ENCODE measurements at places on chromosomes 1 and 21.

- DNase-seq, result no peak
Observed at GRCh38 chr1:206878456-206878855, 13.0 kb downstream of the IL20 start.

DNA sequence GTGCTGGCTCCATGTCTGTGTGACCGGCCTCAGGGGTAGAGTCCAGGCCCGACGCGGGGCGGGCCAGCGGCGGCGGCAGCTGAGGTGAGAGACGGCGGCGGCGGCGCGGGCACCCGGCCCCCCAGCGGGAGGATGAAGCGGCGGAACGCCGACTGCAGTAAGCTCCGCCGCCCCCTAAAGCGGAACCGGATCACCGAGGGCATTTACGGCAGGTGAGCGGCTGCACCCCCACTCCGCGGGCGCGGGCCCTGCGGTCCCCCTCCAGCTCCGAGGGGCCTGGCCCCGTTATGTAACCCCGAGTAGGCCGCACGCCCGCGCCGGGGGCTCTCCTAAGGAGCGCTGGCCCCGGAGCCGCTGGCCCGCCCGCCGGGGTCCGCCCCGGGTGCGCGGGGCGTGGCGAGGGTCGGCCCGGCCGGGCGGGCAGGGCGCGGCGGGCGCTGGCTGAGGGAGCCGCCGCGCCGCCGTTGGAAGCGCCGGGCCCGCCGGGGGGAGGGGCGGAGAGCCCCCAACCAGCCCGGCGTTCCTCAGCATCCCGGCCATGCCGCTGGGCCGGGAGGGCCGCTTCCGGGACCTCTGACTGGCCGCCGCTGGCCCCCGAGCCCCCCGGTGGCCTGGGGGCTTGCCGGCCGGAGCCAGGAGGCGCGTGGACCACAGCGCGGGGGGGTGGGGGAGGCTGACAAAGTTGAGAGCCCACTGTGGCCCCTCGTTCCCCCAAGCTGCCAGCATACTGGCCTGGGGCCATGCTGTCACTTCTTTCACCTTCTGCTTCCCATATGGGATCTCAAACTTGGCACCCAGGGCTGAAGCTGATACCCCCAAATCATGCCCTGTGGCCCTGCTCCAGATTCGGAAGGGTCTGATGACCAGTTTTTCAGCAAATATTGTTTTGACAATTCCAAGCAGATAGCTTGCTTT is 527 bp downstream of the MACO1 start:
- DNase-seq, result peak; percentile 68

GRCh38 chr1:16191309-16191708 is 21.1 kb downstream of the ARHGEF19 start:
- DNase-seq, result no peak

DNA sequence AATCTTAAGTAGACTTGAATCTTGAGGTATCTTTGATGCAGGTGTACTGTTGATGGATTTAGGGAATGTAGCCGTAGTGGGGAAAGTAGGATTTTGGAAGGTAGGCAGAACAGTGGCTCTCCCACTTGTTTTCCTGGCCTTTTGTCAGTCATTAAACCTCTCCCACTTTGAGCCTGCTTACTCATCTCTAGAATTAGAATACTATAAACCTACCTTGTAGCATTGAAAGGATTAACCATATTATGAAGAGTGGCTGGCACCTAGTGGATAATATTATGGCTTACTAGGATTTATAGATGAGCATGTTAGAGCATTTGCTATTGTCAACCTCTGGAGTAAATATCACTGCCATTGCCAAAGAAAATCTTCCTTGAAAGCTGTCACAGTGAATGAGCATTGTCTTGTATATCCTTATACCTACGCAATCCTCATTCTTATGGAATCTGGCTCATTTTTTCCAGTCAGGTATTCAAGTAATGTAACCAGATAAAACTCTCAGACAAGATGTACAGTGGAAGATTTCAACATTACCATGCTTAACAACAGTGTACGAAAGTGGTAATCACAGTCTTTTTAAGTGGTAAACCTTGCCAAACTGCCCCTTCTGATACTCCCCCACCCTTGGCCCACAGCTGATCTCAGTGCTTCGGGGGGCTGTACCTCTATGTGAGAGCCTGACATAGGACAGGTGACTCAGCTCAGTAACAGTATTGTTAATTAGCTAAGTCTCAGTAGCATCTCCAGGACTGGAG is 44.4 kb downstream of the SH3GLB1 start:
- DNase-seq, result no peak

GRCh38 chr1:1847890-1848289 is 43.0 kb downstream of the GNB1 start:
- DNase-seq, result no peak

DNA sequence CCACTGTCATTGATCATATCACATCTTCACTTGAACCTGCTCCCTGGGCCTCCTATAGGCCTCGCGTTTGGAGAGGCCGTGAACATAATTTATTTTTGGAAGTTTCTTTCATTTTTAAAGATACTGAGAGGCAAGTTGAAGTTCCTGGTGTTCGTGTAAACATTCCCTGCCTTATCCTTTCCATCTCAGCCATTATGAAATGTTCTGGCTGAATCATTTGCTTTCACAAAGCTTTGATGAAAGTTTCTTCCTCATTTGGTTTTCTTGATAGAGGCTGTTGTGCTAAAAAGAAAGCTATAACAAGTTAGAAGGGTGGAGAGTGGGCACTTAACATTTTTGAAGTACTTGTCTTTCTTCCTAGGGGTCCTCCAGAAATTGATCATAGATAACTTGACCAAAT is 15.5 kb downstream of the CAMTA1 start:
- no peak for DNase-seq

DNA sequence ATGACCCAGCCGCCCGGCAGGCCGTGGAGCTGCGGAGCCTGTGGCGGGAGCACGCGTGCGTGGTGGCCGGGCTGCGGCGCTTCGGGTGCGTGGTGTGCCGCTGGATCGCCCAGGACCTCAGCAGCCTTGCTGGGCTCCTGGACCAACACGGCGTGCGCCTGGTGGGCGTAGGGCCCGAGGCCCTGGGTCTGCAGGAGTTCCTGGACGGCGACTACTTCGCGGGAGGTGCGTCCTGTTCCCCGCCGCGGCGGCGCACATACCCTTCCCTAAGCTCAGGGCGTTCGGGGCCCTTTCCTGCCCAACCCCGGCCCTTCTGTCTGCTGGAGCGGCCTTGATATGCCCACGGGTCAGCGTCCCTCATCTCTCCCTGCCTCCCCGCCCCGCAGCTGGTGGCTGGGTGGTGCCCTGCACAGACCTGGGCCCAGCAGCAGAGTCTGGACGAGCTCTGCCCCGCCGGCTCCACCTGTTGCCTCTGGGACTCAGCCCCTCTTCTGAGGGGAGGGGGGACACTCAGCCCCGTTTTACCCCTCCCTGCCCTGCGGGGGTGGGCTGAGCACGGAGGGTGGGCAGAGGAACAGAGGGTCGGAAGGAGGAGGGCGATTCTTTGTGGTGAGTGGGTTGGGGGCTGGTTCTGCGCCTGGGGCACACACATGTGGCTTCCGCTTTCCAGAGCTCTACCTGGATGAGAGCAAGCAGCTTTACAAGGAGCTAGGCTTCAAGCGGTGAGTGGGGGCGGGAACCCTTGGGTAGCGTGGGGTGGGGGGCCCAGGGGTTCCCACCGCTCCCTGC is 688 bp downstream of the PRXL2B start:
- no peak for DNase-seq

- no peak for DNase-seq
Observed at GRCh38 chr1:153841463-153841994, 66.3 kb downstream of the SLC27A3 start.

DNA sequence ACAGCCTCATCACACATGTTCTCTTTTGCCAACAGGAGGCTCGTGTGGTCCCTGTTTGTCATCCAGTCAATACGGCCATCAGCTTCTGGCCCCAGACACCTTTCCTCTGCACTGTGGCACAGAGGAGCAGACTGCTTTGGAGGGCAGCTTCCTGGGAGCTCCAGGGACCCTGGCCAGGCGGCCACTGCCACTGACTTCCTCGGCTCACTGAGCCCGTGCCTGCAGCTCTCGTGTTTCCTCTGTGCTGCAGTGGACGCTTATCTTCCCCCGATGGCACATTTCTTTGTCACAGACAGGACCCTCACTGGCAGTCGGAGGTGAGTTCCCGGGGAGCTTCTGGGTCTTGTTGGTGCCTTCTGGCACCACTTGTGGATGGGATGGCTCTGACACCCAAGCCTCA is 67.0 kb upstream of the DIRAS3 start:
- DNase-seq, result no peak

DNA sequence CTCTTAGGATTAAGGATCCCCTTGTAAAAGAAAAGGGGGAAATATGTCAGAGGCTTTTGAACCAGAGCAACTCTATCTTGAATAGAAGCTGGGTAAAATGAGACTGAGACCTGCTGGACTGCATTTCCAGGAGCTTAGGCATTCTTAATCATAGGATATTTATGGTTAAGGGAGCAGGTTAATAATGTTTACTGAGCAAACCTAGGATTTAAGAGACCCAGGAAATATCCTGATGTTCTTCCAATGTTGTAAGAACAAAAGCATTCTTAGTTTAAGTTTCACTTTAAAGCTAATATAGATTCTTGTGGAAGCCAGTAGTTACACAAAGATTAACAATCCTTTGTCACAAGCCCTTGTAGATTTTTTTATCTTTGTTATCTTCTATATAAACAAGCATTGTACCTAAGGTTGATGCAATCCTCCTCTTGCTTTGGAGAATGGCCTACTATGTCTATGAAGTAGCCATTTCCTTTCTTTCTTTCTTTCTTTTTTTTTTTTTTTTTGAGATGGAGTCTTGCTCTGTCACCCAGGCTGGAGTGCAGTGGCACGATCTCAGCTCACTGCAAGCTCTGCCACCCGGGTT is 570.2 kb upstream of the BEND5 start:
- no peak for DNase-seq

DNA sequence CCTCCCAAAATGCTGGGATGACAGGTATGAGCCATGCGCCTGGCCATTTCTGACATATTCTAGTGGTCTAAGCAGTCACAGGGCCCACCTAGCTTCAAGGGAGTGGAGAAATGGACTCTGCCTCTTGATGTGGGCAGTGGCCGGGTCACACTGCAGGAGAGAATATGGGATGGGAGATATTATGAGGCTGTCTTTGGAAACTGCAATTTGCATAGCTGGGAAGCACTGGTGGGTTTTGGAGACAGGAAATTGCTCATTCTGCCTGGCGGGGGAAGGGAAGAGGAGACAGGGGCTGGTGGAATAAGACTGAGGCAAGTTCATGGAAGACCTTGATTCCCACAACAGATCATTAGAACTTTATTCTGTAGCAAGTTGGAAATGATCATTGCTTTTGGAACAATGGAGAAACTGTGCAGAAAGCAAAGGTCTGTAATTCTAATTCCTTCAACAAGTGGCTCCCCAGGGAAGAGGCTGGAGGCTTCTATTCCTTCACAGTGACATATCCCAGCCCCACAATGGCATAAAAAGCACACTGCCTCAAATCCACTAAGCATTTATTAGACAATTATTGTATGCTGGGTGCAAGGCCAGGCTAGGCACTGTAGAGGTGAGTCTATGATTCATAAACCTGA is 10.5 kb downstream of the NCMAP start:
- DNase-seq, result no peak

DNA sequence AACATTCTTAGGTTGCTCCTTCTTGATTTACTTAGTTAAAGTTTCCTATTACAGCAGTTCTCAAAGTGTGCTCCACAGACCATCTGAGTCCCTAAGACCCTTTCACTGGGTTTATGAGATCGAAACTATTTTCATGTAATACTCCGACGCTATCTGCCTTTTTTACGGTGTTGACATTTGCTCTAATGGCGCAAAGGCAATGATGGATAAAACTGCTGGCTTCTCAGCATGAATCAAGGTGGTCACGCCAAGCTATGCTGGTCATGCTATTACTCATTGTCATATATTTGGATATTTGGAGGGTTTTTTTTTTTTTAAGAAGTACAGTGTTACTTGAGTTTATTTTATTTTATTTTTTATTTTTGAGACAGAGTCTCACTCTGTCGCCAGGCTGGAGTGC is 235.1 kb downstream of the KIF26B start:
- DNase-seq, result no peak

GRCh38 chr21:46006547-46007491 is 25.2 kb downstream of the COL6A1 start:
- DNase-seq, result no peak

DNA sequence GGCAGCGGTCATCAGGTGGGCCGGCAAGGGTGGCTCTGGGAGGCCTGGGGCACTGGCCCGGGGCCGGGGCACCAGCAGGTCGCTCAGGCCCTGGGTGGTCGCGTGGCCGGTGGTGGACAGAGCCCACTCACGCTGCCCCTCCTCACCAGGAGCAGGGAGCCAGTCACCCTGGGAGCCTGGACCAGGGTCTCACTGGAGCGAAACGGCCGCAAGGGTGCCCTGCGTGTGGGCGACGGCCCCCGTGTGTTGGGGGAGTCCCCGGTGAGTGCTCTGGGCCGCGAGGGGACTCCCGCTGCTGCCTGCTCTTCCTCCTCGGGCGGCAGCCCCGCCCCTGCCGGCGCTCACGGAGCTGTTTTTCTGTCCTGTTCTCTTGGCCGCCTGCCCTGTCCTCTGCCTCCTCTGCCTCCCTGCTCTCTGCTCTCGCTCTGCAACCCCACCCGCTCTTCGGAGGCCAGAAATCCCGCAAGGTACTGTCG is 23.5 kb downstream of the RNF223 start:
- no peak for DNase-seq

- no peak for DNase-seq
Observed at GRCh38 chr1:21269461-21270085, 20.7 kb downstream of the ECE1 start.

DNA sequence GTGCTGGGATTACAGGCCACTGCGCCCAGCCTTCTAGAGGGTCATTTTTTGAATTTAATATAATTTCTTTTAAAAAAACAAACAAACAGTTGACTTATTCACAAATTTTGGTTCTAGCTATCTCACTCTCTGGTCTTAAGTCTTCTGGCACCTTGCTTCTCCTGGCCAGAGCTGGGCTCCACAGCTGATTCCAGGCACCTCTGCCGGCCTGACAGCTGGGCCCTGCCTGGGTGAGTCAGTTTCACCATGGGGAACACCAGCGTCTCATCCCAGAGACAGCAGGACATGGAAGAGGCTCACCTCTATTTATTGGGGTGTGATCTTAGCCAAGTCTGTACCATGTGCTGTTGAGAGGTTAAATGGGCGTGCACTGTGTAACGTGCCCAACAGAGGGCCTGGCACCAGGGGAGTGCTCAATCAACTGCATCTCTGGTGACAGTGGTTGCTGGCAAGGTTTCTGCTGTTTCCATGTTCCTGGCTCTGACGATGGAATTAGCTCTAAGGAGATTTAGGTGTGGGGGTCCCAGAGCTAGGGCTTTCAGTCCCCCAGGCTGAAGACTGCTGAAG is 956 bp downstream of the CPLANE2 start:
- peak; percentile 28 for DNase-seq
